ENCODE measurements at places on chromosomes 5 and 9.
A peak's percentile ranks its signal among the peaks of the same experiment; 100 is the strongest.

- DNase-seq, result no peak
These were observed 32.5 kb downstream of the IDNK start for GRCh38 chr9:83655433-83655832.

DNA sequence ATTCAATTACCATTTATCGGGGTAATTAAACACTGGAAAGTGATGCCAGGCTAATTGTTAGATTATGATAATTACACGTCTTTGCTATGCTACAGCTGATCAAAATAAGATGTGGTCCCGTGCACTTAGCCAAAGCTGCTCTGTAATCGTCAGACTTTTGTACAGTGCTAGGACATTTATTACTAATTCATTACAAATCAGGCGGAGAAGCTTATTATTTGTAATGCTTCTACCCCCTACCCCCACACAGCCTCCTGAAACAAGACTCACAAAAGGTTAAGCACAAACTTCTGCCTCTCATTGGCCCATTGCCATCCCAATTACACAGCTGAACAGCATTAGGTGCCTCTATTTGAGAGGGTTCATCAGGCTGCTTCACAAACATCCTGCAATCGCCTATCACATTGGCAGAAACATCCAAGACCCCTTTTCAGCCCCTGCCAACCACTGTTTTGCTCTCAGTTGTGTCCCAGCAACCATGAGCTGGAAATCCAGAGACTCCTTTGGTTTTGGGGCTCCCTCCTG lies 232.7 kb downstream of the EFNA5 start:
- DNase-seq, result no peak

DNA sequence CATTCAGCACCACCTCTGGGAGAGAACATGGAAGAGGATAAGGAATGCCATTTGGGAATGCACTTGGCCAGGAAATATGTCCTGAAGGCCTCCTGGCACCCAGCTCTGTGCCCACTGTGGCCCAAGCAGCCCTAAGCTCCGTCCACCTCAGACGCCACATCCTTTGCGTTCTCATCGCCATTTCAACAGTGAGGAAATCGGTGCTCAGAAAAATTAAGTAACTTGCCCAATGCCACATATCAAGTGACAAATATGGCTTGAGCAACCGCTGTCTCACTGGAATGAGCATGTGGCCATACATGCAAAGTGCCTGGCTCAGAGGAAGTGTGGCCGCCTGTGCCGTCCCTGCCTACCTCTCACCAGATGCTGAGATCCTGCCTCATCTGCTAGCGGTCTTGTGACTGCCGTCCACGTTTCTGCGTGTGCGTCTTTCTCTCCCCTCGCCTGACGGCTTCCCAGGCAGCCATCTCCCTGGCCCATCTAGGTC lies 984 bp upstream of the DOK3 start:
- no peak for DNase-seq

DNA sequence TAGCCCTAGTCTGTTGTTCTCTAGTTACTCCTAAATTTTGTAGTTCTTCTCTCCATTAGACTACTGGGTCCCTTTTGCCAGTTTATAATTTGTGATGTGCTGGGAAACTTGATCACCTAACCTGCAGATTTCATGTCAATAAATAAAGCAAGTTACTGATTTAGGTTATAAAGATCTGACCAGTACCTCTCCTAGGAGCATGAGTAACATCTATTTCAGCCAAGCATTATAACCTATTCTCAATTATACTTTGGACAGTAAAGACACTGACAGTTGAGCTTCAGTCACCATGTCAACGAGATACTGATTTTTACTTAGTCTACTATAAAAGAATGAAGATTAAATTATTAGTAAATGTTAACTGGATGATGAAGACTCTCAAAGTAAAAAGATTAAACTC lies 36.7 kb downstream of the CSNK1A1 start:
- no peak for DNase-seq

- DNase-seq, result peak; percentile 24
These were observed 46.4 kb upstream of the STK32A start for GRCh38 chr5:147188200-147189108.

GRCh38 chr5:80403782-80404181 lies 4.1 kb upstream of the ZFYVE16 start:
- DNase-seq, result no peak

- DNase-seq, result no peak
These were observed 21.0 kb upstream of the C5orf63 start for GRCh38 chr5:127094161-127094814.

DNA sequence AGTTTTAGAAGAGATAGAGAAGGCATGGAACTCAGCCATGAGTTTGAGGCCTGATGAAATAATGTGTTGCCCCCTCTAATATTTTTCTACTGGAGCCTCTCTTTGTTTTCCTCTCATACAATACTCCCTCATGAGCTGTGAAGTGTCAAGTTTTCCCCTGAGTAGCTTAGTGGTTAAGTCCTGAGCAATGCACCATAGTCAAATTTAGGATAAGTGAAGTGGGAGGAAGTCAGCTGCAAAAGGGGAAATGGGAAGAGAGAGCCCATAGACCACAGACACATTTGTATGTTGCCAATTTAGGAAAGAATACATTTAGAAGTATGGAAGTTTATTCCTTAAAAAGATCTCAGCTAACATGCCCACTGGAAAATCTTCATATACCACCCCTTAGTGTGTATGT lies 171.5 kb upstream of the NREP start:
- DNase-seq, result no peak

GRCh38 chr9:105444130-105444529 lies 3.7 kb upstream of the FSD1L start:
- no peak for DNase-seq

- no peak for DNase-seq
These were observed 630 bp downstream of the PSMB7 start for GRCh38 chr9:124414612-124415011.

- peak; percentile 30 for DNase-seq
These were observed 10.8 kb downstream of the TSPAN17 start for GRCh38 chr5:176658007-176658599.

GRCh38 chr9:88076286-88077070 lies 61.8 kb downstream of the SPATA31C2 start:
- no peak for DNase-seq

- DNase-seq, result no peak
These were observed 270.8 kb upstream of the ACTBL2 start for GRCh38 chr5:57753446-57753845.

GRCh38 chr5:179368126-179368805 lies 23.0 kb upstream of the ADAMTS2 start:
- DNase-seq, result no peak

- no peak for DNase-seq
These were observed 306.8 kb downstream of the SEMA5A start for GRCh38 chr5:9239071-9239470.

GRCh38 chr5:179869101-179869500 lies 10.5 kb upstream of the MRNIP start:
- no peak for DNase-seq

GRCh38 chr5:172417983-172418630 lies 36.2 kb downstream of the SH3PXD2B start:
- DNase-seq, result no peak

DNA sequence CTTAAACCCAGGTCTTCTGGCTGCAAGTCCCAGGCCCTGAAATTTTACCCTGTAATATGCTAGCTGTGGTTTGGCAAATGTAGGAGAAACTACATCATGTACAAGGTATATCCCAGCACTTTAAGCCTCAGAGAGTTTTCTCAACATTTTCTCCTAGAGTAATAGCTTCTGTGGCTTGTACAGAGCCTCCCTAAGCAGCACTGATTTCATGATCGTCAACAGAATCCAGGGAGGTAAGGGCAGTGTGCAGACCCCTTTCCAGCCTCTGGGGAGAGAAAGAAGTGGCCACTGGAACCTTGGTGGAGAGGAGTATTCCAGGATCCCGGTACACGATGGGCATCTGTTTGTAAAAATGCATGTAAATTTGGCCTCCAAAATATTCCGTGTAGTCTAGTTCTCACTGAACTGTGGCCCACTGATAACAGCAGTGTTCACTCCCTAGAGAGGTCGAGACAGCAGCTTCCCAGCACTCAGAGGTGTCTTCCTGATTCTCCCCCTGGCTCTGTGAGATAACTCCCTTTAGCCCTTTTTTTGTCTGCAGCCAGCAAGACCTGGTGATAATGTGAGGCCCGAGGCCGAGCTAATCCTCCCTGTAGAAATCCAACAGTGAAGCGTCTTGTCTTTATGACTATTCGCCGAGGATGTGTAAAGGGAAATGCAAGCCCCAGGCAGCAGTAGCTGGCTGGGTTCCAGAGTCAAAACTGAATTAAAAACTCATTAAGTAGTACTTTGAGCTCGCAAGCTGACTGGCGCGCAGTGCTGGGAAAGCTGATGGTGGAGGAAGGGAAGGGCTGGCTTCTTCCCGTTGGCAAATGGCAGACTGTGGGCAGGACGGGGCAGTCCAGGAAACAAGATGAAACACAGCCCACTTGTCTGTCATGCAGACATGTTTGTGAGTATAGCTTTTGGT lies 59.0 kb downstream of the MAP1B start:
- no peak for DNase-seq

GRCh38 chr5:9313751-9314150 lies 232.1 kb downstream of the SEMA5A start:
- no peak for DNase-seq

- DNase-seq, result no peak
These were observed 105.2 kb downstream of the ZNF608 start for GRCh38 chr5:124641154-124641792.

DNA sequence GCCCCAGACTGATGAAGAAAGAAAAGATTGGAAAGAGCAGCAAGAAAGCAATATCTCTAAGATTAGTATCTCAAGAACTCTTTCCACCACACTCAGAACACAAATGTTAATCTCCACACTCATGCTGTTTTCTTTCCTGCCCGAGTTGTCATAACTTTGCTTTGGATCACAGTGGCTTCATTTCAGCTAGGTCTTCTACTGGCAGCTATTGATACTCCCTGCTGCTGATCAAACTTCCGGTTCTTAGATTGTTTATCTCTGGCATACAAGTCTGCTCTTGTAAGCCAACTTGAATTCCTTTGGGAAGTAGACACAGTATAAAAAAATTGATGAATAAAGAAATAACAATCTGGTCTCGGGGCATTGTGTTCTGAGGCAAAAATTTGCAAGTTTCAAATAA lies 77.7 kb upstream of the SPEF2 start:
- DNase-seq, result no peak

GRCh38 chr5:124952079-124952478 lies 205.6 kb upstream of the ZNF608 start:
- DNase-seq, result no peak

- no peak for DNase-seq
These were observed 161.1 kb downstream of the COL23A1 start for GRCh38 chr5:178429156-178429468.

DNA sequence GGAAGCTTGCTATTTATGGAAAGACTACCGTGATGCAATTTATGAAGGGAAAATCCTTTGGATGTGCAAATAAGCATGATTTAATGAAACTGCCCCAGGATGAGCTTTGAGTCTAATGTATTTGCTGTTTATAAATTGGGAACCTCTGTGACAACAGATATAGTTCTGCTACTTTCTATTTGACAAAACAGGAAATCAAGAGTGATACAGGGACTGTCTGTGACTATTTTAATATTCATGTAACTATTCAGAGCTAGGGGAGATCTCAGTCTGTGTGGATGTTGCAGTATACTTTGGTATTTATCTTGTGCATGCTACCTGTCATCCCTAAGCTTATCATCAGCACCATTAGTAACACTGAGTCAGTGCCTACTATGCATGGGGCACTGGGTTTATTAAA lies 132.1 kb downstream of the PDZD2 start:
- DNase-seq, result no peak

GRCh38 chr9:88737876-88738275 lies 202.9 kb downstream of the NXNL2 start:
- no peak for DNase-seq

GRCh38 chr9:19516348-19516747 lies 107.5 kb downstream of the ACER2 start:
- no peak for DNase-seq

GRCh38 chr9:133618726-133619125 lies 9.5 kb upstream of the FAM163B start:
- no peak for DNase-seq

- no peak for DNase-seq
These were observed 81.6 kb upstream of the PRRC1 start for GRCh38 chr5:127435821-127436220.

- DNase-seq, result no peak
These were observed 671.8 kb upstream of the SEMA6A start for GRCh38 chr5:117246424-117246823.

DNA sequence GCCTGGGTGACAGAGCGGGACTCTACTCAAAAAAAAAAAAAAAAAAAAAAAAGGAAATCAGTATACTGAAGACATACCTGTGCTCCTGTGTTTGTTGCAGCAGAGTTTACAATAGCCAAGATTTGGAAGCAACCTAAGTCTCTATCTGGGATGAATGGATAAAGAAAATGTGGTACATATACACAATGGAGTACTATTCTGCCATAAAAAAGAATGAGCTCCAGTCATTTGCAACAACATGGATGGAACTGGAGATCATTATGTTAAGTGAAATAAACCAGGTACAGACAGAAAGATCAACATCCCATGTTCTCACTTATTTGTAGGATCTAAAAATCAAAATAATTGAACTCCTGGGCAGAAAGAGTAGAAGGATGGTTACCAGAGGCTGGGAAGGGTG lies 22.9 kb downstream of the ADAM19 start:
- no peak for DNase-seq

DNA sequence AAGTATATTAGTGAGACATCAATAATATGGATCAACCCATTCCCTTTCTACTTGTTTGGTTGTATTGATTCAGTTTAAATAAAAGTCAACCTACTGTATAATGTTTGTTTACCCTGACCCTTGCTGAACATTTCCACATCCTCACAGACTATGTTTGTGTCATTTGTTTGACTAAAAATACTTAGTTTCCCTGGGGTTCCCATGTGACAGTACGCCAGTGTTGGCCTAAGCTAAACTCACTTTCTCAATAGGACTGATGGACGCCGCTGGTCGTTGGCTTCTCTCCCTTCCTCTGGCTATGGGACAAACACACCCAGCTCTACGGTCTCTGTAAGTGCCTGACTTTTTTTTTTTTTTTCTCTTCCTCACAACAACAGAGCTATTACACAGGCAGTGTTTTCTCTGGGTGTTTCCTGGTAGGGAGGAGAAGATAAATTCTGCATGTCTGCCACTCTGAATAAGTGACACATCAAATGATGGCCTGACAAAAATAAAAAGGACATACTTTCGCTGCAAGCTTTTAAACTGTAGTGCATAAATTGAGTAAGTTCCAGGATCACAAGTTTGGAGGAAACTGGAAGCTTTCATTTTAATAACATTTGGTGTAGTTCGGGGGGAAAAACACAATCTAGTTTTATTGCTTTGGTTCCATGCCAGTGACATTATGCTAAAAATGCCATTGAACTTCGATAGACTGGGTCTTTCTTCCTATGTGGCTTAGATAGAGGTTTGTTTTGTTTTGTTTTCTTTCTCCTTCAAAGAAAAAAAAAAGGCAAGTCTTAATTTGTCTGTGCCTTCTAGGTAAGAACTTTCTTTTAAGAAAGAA lies 101.0 kb downstream of the CD180 start:
- DNase-seq, result no peak
